ENCODE measurements at places on chromosomes 11 and 22. TPM values are rescaled to one million over a fixed set of nuclear protein-coding genes. Genes with fewer than 3 reads are reported as not detected.

GGT1 gene
- 8.8 TPM for total RNA-seq

MEI1 gene
- total RNA-seq, result 63.5 TPM

RASGRP2 gene
- 126 TPM for total RNA-seq

LDHAL6A gene
- 0.10 TPM for total RNA-seq
